ENCODE measurements at places on chromosomes 12 and 14.

GRCh38 chr12:138898-139534 lies 72.4 kb downstream of the IQSEC3 start:
- DNase-seq, result no peak

DNA sequence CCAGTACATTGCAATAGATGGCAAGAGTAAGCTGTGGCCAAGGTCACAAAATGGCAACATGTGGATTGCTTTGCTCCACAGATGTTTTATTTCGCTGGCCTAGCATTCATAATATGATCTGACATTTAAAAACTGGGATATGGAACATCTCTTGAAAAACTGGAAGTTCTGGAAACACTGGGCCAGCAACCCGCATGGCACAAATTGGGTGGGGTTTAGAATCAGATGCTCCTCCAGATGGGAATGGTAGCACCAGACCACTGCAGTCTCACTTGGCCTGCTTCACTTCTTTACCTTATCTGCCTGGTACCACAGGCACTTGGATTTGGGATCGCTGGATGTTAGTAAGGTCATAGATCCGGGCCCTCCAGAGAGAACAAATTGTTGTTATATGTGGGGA lies 10.1 kb downstream of the ZC2HC1C start:
- no peak for DNase-seq

DNA sequence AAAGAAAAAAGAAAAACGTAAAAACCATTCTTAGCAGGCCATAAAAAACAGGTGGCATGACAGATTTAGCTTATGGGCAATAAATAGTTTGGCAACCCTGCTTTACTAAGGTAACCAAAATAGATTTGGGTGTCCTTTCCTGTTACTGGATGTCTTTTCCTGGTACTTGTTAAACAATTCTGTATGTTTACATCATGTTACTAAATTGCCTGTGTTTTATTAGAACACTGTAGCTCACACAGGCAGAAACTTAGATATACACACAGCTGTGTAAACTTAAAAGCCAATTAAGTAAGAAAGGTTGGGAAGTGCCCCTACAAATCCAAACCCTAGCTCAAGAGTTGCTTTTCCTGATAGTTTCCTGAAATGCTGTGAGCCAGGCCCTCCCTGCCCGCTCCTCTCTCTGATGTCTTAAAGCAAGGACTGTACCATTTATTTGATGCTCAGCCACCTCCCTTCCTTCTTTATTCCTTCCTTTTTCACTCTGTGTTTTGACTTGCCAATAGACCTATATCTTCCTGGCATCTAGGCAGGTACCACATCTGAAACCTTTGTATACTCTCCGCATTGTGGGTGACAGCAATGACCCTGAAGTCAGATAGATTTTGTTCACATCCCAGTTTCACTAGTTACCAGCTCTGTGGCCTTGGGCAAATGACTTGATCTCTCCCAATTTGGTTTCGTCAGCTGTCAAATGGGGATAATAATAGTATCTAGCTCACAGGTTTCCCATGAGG lies 3.7 kb upstream of the CAMKK2 start:
- DNase-seq, result no peak

- no peak for DNase-seq
Measured at GRCh38 chr14:63717702-63718101, 10.2 kb downstream of the SGPP1 start.

GRCh38 chr14:57274551-57274950 lies 5.8 kb downstream of the AP5M1 start:
- no peak for DNase-seq

DNA sequence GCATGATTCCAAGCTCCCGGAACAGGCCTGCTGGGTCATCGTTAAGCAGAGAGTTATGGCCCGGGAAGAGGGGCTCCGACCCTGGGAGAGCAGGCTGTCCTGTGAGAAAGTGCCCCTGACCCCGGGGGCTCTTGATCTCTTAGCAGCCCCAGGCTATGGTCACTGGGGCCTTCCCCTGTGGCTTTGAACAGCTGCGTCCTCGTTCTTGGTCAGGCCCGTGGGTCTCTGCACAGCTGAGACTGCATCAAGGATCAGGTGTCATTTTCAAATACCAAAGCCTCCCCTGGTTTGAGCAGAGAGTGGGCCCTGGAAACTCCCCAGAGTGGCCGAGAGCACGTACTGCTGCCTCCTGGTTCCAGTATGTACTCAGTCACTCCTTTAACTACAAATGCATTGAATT lies 114.8 kb downstream of the ESRRB start:
- DNase-seq, result no peak

- DNase-seq, result peak; percentile 61
Measured at GRCh38 chr12:104569346-104570173, 112.8 kb downstream of the CHST11 start.

DNA sequence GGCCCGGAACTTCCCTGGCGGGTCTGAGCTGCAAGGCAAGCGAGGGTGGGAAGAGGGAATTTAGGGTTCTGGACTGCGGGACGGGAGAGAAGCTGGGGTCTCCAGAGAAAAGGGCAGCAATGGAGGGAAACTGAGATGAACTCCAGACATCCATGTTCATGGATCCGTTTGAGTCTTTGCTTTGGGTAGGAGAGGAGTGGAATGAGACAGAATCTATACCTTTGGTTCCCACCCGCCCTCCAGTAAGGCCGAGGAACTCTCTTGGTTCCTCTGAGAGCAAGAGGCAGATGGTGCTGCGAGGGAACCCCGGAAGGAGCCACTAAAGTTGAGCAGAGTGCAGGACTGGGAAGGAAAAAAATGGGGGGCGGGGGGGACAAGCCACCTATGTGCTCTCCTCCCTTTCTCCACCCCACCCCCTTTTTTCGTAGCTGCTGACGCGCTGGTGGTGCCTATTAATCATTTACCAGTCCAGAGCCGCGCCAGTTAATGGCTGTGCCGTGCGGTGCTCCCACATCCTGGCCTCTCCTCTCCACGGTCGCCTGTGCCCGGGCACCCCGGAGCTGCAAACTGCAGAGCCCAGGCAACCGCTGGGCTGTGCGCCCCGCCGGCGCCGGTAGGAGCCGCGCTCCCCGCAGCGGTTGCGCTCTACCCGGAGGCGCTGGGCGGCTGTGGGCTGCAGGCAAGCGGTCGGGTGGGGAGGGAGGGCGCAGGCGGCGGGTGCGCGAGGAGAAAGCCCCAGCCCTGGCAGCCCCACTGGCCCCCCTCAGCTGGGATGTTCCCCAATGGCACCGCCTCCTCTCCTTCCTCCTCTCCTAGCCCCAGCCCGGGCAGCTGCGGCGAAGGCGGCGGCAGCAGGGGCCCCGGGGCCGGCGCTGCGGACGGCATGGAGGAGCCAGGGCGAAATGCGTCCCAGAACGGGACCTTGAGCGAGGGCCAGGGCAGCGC lies 1.2 kb downstream of the SSTR1 start:
- DNase-seq, result no peak

- DNase-seq, result no peak
Measured at GRCh38 chr14:94598816-94599655, 13.2 kb upstream of the SERPINA3 start.

DNA sequence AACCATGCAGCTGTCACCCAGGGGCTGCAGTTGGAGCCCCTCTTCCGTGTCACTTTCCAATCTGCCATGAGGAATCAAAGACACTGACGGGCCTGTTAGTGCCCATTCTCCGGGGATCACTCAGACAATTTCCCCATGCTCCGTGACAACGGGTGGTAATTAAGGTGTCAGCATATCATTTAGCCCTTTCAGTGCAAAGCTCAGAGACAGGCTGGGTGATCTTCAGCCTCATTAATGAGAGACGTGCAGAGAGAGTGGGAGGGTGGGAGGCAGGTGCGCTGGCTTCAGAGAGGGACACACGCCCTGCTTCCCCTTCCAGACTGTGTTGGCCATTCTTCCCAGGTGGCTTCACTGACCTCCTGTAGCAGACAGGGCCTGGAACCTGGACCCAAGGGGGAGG lies 58.7 kb downstream of the MVK start:
- no peak for DNase-seq

DNA sequence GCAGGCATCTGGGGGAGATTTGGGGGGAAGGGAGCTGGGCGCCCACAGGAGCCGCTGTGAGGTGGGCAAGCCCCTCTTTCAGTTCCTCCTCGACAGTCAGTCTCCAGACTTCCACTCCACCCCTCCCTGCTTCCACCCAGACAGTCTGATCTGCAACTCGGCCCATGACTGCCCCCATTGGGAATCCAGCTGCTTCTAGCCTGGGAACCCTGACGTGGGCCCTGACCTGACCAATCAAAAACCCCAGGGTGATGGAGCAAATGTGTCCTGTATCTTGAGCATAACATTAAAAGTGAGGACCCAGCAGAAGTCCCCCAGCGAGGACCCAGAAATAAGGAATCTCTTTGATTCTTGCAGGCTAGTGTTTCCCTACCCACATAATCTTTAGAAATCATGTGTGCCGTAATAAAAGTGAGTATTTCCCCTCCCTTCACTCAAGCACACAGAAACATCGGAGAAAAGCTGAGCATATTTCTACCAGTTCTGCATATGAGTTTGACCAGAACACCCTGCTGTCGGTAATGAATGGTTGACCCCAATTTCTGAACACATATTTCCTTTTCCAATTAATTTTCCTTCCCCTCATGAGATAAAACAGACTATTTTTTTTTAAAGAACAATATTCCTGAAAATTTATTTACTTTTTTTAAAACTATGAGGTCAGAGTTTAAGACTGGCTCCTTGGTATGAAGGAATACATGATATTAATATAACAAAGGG lies 6.4 kb downstream of the SSH1 start:
- DNase-seq, result no peak
